Astrocyte of the spinal cord (primary cell): ENCODE measurements at places on chromosomes 3 and 15.

- peak; percentile 44 for DNase-seq
Observed at GRCh38 chr3:187807086-187807862, 62.0 kb upstream of the BCL6 start.

DNA sequence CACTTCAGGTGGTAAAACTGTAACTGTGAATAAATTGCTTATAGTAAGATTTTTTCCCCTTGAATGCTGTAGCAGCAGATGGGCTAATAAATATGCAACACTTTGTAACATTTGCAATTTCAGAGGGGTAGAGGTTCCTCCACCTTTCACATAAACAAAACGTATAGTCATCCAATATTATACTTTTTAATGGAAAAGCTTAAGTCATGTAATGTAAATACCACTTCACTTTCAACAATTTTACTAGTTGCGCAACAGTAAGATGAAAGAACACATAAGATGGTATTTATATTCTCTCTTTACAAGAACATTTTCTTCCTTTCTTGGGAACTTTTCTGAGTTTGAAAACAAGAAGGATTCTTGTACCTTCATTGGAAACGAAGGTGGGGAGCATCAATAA, 56.6 kb upstream of the FAM3D start:
- DNase-seq, result no peak

GRCh38 chr3:155744010-155744625, 753 bp downstream of the PLCH1 start:
- DNase-seq, result peak; percentile 22

DNA sequence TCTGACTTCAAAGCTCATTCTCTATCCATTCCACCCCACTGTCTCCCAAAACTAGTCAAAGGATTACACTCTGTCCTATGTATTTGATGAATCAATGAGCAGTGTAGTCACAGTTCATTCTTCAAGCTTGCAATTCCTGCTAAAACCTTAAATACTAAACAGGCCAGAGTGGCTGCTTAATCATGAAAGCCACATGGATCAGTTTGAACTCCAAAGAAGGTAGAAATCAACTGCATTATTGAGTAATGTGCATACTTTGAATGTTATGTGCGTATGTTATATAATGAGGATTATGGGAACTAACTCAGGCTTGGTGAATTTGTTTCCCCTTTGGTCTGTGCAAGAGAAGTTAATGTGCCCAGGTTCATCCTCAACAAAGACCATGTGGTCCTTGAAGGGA, 45.4 kb downstream of the PRICKLE2 start:
- no peak for DNase-seq

- DNase-seq, result no peak
Observed at GRCh38 chr3:179158336-179159039, 10.3 kb downstream of the PIK3CA start.

- no peak for DNase-seq
Observed at GRCh38 chr3:23981955-23982354, 36.9 kb downstream of the NR1D2 start.

- no peak for DNase-seq
Observed at GRCh38 chr3:155741101-155741500, 3.8 kb downstream of the PLCH1 start.

- DNase-seq, result no peak
Observed at GRCh38 chr3:112958811-112959560, 15.9 kb downstream of the CD200R1 start.

DNA sequence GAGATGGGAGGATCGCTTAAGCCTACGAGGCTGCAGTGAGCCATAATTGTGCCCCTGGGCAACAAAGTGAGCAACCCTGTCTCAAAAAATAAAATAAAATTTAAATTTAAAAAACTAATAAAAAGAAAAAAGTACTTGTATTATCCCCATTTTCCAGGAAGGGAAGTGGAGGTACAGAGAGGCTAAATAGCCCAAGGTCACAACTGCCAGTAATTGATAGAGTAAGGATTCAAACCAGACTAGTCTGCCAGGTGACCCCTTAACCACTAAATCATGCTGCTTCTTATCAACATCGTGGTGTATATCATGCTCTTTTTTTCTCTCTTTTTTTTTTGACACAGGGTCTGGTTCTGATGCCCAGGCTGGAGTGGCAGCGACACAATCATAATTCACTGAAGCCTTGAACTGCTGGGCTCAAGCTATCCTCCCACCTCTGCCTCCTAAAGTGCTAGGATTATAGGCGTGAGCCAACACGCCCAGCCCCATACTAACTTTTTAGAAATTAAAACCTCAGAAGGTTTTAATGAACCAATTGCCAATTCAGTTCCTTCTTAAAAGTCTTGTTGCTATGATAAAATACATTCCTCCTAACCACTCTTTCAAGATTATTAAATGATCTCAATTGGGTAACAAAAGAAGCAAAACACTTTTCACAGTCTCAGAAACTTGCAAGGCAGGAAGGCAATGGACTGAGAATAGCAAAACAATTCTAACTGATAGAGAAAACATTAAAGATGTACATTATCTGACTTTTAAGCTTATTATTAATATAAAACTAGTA, 30.5 kb downstream of the HERC1 start:
- no peak for DNase-seq

DNA sequence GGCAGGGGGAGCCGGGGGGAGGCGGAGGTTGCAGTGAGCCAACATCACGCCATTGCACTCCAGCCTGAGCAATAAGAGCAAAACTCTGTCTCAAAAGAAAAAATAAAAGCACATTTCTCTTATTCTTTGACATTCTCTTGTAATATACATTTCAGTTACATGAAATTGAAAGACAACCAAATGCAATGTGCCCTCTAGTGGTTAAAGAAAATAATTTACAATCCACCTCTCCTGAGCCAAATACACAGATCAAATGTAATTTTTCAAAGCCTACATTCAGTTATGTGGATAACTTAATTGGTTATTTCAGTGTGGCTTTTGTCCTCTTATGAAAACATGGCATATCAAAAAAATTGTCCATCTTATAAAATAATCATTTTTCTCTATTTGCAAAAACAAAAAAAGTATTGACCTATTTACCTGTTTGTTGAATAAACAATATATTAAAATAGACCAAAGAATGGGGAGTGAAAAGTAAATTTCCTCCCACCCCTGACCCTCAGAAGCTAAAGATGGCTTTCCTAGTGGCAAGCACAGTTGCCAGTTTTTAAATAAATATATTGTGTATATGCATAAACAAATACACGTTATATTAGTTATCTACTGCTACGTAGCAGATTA, 14.2 kb upstream of the U2SURP start:
- DNase-seq, result peak; percentile 62

GRCh38 chr3:116440196-116440595, 5.1 kb downstream of the LSAMP start:
- DNase-seq, result peak; percentile 93

DNA sequence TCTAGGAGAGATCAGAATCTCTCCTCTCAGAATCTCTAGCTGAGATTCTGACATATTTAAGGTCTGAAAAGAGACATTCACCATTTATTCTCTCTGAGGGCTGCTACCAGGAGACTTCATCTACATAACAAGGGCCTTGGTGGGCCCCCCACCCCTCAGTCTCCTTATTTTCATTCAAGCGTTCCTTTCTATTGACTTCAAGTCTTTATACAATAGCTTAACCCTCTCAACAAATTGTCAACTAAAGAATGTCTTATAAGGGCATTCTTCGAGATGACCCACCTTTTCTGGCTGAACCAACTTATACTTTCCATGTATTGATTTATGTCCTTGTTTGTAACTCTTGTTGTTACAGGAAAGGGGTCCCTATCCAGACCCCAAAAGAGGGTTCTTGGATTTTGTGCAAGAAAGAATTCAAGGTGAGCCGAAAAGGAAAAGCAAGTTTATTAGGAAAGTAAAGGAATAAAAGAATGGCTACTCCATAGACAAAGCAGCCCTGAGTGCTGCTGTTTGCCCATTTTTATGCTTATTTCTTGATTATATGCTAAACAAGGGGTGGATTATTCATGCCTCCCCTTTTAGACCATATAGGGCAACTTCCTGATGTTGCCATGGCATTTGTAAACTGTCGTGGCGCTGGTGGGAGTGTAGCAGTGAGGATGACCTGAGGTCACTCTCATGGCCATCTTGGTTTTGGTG, 209.5 kb upstream of the ALCAM start:
- DNase-seq, result no peak

DNA sequence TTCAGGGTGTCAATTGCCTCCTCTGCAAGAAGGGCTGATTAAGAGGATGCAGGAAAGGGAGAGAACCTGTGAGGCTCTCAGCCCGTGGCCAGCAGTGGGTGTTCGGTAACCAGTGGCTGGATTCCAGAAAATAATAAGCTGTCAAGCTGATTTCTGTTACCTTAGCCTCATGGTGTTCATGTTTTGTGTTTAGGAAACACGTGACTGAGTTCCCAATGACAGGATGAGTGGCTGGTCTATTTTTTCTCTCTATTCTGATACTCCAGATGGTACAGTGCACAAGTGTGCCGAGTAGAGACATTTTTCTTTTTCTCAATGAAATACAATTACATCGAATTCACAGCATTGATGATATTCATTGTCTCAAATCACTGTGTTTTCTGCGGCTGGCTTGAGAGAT, 43.6 kb downstream of the EDEM1 start:
- no peak for DNase-seq

DNA sequence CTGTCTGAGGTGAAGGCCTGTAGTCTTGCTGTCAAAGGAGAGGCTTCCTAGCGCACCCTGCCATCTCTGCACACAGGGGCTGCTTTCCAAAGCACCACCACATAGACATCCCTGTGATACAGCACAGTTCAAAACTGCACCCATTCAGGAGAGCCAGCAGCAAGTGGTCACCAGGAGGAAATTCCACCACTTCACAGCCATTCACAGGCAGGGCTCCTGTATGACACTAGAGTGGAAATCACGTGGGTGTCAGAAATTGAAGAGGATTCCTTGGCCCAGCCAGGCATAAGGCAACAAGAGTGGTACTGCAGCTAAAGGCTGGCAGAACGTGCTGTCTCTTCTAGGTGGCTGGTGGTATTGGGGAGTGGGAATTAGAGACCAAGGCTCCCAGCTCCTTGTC, 102.8 kb downstream of the RFTN1 start:
- DNase-seq, result no peak

DNA sequence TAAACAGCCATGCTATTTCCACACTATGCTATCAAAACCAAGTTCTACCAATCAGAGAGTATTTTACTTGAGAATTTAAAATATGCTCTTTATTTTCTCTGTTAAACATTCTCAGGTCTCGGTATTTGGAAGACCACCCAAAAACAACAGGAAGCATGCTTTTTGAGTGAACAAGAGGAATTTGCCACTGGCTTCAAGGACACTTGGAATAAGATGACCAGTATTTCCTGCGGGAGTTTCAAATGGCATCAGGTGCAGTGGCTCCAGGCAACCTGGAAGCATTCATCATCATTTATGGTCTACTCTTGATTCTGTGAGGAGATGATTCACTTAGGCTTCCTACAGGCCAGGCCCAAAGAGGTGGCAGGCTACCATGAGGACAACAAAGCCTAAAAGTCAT, 305.7 kb upstream of the ATP11B start:
- no peak for DNase-seq

DNA sequence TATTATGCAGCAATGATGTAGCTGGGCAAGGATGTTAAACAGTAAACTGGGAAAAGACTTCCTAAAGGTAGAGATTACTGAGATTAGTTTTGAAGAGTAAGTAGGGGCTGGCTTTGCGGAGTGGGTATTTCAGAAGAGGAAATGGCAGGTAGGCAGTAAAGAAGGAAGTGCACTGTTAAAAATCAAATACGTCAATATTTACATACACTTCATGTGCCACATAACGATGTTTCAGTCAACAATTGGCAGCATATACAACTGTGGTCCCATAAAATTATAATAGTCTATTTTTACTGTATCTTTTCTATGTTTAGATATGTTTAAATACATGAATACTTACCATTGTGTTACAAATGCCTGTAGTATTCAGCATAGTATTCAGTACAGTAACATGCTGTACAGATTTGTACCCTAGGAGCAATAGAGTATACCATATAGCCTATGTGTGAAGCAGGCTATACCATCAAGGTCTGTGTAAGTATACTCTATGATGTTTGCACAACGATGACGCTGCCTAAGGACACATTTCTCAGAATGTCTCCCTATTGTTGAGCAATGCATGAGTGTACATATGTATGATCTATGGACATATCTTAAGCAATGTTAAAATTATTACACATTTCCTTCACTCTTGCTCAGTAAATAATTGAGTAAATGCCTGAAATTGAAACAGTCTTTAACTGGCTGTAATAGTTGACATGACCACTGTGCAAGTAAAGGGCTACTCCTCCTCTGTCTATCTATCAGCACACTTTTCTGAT, 196.7 kb downstream of the ISL2 start:
- DNase-seq, result no peak

DNA sequence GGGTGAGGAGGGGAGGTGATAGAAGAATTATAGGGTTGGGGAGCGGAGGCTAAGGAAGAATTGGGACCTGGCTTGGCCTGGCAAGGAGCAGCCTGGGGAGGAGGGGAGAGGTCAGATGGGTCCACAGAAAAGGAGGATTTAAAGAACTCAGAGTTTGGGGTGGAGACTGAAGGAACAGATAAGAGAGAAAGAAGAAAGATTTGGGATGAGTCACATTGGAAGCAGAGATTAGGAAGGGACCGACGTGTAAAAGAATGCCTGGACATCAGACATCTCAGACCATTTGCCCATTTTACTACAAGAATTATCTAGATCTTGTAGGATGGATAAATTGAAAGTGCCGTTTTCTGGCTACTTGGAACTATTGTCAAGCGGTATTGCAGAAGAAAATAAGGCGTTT, 10.4 kb downstream of the TCAIM start:
- no peak for DNase-seq

GRCh38 chr15:95557226-95558046, 773.1 kb upstream of the NR2F2 start:
- peak; percentile 97 for DNase-seq

GRCh38 chr3:11445883-11446282, 173.7 kb downstream of the ATG7 start:
- peak; percentile 64 for DNase-seq

DNA sequence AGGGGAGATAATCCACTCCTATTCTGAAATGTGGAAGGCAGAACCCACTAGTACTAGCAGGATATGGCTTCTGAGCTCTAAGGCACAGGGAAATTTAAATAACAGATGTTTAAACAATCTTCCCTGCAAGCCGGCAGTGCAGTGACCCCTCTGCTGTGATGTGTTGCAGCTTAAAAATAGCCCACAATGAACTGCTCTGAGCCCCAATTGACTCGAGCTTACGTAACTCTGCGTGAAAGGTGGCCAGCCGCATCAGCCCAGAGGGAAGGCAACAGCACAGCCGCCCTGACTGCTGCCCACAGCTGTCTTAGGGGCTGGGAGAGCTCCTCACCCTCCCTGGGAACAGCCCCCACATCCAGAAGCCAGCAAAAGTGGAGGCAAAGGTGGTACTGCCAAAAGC, 12.5 kb upstream of the CAMKV start:
- no peak for DNase-seq

GRCh38 chr3:39196671-39197356, 4.4 kb upstream of the XIRP1 start:
- DNase-seq, result no peak

DNA sequence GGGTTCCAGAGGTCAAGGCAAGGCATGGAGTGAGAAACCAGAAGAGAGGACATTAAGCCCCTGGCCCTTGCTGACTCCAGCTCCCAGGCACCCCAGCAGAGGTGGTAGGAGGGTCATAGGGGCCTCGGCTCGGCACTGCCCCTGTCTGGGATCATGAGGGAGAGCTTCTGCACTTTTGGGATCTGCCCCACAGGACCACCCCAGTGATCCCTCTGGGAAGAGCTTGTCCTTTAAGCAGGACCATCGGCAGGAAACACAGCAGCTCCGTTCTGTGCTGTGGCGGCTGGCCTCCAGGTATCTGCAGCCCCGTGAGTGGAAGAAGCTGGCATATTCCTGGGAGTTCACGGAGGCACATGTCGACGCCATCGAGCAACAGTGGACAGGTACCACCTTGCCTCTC, 35.5 kb downstream of the ANKDD1A start:
- DNase-seq, result no peak

GRCh38 chr3:18223571-18223970, 201.6 kb downstream of the SATB1 start:
- DNase-seq, result no peak
